CD4-positive, alpha-beta T cell (primary cell): ENCODE measurements at places on chromosomes 5 and 9.

DNA sequence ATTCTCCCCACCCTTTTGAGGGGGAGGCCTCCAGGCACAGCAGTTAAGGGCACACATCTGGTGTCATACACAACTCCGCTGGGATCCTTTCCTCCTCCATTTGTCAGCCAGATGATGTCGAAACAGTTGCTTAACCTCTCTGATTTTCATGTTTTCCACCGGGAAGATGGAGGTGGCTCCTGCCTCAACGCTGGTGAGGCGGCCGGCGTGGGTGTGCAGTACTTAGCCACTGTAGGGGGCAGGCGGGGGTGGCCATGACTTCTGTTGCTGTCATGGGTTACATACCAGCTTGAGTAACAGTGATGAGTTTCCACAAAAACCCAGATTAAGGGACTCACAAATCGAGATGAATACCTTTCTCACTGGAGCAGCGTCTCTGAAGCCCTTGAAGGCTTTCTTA, 63.1 kb upstream of the EPB41L4B start:
- no peak overlapping the region for H3K27ac ChIP-seq
- H3K4me1 ChIP-seq = no peaks in the 10 kb centered on the region
- H3K27me3 ChIP-seq = no peaks in the 10 kb centered on the region
- no peak for DNase-seq
- no peak overlapping the region for H3K4me3 ChIP-seq

GRCh38 chr5:84597904-84598303, 213.2 kb upstream of the EDIL3 start:
- H3K4me1 ChIP-seq = no peaks in the 10 kb centered on the region
- H3K27me3 ChIP-seq = no peaks in the 10 kb centered on the region
- no peak for DNase-seq
- no peak overlapping the region for H3K27ac ChIP-seq
- H3K36me3 ChIP-seq = no peaks in the 10 kb centered on the region
- no peak overlapping the region for H3K4me3 ChIP-seq

DNA sequence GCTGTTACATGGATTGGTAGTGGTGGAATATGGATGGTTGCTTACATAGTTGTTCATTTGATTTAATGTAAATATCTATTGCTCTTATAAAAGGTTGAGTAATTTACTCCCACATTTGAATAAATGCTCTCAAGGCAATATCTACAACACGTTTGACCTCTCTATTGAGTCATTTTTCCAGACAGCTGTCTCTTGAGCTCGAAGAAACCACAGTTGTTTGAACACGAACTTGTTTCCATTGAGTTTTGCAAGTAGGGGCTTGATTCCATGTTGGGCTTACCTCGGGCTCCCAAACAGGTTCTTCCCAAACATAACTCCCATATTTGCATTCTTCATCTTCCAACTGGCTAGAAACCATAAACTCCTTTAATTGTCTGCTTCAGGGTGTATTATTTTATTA, 115.0 kb upstream of the HMHB1 start:
- peaks cover 12% of the 10 kb centered on the region for H3K4me1 ChIP-seq
- H3K4me3 ChIP-seq = no peak overlapping the region
- no peak overlapping the region for H3K27ac ChIP-seq
- no peaks in the 10 kb centered on the region for H3K27me3 ChIP-seq
- no peaks in the 10 kb centered on the region for H3K36me3 ChIP-seq
- DNase-seq = no peak

GRCh38 chr5:80644900-80645299, 9.6 kb upstream of the MSH3 start:
- peaks cover 35% of the 10 kb centered on the region for H3K36me3 ChIP-seq
- H3K4me1 ChIP-seq = no peaks in the 10 kb centered on the region
- no peak for DNase-seq
